ENCODE measurements at places on chromosomes 6 and 20.

GRCh38 chr6:3347247-3347646, 88.5 kb downstream of the PSMG4 start:
- no peak for DNase-seq

DNA sequence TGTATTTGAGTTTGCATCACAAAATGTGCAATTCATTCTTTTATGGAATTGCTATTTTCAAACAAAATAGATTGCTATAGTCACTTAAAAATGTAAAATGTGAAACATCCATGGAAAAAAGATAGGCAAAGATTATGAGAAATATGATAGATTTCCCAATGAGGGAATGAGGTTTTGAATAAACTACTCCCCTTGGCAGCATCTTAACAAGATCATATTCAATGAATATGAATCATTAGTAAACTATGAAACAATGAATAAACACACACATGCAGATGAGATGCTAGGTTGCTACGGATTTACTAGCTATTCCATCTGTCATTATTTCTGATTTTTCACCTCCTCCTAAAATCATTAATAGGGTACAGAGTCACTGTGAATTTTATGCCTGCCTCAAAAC, 401.8 kb downstream of the PHF3 start:
- no peak for DNase-seq

DNA sequence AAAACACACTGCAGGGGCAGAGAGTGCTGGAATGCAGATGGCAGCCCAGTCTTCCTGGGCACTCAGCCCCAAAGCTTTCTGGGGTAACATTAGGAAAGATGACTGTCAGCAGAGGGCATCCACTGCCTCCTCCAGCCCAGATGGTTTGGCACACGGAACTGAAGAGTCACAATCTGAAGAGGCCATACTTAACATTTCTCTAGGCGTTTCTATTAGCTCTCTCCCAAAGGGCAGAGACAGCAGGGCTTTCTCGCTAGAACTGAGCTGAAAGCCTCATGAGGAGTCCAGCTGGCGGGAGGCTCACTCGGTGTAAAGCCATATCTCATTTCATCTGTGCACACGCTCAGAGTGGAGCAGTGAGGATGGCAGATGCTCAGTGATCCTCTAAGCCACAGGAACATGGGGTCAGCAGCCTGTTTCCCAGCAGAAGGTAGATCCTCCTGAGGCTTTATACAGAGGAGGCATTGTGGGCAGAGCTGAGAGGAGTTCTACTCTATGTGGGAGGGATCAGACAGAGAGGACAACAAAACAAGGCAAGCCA, 28.1 kb downstream of the ALDH8A1 start:
- DNase-seq, result no peak

- no peak for DNase-seq
Measured at GRCh38 chr20:53101992-53102760, 130.0 kb downstream of the TSHZ2 start.

DNA sequence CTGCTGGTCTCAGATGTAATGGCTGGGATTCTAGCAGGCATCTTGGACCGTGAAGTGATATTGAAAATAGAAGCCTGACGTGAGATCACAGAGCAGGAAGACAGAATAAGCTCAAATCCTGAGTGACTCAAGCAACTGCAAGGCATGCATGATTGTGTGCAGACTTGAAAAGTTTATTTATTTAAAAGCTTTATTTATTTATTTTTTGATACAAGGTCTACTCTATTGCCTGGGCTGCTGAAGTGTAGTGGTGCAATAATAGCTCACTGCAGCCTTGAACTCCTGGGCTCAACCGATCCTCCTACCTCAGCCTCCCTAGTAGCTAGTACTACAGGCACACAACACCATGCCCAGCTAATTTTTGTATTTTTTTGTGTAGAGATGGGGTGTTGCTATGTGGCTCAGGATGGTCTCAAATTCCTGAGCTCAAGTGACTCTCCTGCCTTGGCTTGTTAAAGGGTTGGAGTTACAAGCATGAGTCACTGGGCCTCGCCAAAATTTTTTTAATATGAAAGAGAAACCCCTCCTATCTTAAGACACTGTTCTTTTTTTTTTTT, 40.1 kb upstream of the RNF144B start:
- no peak for DNase-seq

DNA sequence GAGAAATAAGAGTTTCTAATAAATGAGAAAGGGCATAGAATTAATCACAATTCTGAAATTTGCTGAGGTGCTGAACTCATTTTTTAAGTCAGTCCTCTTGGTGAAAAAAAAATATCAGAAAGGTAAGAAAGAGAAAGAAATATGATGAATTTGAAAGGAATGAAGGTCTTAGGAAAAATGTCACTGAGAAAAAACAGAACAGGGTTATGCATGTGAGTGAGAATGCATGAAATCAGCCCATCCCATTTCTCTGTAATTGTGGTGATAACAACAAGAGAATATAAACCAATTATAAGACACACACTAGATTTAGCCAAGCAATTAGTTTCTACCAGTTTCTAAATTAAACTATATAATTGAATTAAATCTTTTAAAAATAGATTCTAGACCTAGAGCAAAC, 138.9 kb downstream of the TBX18 start:
- no peak for DNase-seq

GRCh38 chr6:167401525-167402194, 76.8 kb downstream of the TTLL2 start:
- DNase-seq, result peak; percentile 84

DNA sequence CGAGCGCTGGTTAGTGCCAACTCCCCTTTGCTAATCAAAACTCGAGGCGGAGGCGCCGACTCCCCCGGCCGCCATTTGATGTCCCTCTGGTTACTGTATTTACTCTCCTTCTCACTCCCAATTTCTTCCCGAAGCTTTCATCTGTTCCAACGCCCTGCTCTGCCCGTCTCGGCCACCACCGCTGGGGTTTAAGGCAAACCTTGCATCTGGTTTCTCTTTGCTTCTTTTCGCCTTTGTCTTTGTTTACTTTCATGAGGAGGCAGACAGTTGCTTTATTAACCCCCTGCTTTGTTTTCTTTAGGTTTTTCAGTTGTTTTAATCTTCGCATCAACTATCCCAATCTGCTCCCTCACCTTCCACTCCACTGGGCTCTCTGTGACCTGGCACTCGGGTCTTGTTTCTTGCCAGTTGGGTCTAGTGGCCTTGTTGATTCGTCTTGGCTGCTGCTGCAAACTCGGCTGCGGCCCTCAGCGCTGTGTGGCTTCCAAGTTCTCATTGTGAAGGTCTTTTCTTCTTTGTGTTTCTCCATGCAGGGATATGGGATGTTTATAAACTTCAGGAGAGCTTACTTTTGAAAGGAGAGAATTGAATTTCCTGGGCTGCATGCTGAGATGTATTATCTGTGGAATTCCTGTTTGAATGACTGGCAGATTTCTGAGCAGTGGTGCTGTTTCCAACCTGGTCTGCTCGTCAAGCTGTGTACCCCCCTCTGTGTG, 155.1 kb downstream of the CDC5L start:
- DNase-seq, result no peak

GRCh38 chr6:49982046-49982445, 12.6 kb upstream of the DEFB113 start:
- no peak for DNase-seq

DNA sequence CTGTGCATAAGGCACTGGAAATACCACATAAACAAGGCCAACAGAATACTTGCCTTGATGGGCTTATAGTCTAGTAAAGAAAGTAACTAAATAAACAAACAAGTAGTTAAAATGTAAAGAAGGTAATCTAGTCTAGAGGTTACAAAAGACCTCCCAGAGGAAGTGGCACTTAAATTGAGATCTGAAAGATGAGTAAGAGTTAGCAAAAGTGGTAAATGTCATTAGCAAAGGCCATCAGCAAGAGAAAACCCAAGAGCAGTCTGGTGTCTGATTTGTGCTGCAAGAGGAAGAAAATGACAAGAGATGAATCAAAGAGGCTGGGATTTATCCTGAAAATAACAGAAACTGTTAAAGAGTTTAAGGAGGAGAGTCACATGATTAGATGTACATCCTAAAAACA, 96.6 kb upstream of the SMLR1 start:
- DNase-seq, result no peak

- peak; percentile 24 for DNase-seq
Measured at GRCh38 chr6:44257025-44257752, at the start of gene SLC35B2. Gene SLC35B2, minus strand, starts transcription at chr6:44257528. Its CDS starts 118 bp downstream, at chr6:44257410.

- no peak for DNase-seq
Measured at GRCh38 chr6:137102050-137102848, 57.5 kb upstream of the IL20RA start.

- no peak for DNase-seq
Measured at GRCh38 chr6:14791526-14791925, 454.3 kb upstream of the JARID2 start.

- DNase-seq, result no peak
Measured at GRCh38 chr6:168597471-168597875, 156.5 kb downstream of the SMOC2 start.

GRCh38 chr6:166435574-166435973, 52.8 kb upstream of the MPC1 start:
- DNase-seq, result peak; percentile 7

DNA sequence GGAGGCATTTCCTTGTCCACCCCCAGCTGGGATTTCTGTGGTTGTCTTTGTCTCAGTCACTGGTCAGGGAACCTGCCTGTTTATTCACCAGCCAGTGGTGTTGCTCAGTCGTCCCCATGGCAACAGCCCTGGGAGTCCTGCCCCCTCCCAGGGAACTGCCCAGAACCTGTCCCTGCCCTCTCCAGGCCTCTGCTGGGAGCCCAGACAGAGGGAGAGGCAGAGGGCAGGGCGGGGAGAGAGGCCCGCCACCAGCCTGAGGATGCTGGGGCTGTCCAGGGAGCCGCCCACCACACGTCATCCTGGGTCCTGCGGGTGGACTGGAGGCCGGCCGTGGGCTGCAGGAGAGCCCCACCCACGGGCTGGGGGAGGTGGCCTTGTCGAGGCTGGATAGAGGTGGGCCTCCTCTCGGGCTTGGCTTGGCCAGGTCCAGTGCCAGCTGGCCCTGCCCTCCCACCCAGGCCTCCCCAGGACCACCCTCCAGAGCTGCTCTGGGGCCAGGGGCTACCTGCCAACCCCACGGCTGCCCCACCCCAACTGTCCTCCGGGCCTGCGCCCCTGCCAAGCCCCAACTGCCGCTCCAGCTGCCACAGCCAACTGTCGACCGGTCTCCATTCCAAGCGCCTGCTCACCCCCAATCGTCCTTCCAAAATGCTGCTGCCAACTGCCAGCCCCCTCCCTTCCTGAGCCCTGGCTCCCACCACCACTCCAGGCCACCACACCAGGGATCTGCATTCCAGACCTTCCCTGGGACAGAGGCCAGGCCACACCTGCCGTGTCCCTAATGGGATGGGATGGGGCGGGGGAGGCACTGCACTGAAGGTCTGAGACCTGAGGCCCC, 4.2 kb upstream of the ZBTB46 start:
- peak; percentile 77 for DNase-seq

GRCh38 chr20:57938158-57939108, 228.6 kb upstream of the PMEPA1 start:
- DNase-seq, result no peak

DNA sequence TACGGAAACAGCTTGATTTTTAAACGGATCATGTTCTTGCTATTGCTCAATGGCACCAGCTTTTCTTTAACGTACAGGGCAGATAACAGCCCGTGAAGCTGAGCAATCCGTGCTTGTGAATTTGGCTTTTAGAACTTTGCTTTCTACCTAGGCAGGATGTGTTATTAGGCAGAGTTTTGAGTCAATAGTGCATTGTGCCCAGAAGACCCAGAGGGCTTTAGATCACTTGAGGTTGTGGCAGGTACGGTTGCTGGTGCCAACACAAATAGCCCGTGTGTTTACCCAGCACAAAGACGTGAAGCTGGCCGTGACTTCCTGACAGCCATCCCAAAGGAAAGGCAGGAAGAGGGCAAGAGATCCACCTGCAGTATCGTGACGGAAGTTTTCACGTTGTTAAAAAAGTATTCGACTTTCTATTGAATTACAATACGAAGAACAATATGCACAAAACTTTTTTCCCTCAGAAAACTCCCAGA, 117.4 kb upstream of the FRMD1 start:
- DNase-seq, result peak; percentile 95

DNA sequence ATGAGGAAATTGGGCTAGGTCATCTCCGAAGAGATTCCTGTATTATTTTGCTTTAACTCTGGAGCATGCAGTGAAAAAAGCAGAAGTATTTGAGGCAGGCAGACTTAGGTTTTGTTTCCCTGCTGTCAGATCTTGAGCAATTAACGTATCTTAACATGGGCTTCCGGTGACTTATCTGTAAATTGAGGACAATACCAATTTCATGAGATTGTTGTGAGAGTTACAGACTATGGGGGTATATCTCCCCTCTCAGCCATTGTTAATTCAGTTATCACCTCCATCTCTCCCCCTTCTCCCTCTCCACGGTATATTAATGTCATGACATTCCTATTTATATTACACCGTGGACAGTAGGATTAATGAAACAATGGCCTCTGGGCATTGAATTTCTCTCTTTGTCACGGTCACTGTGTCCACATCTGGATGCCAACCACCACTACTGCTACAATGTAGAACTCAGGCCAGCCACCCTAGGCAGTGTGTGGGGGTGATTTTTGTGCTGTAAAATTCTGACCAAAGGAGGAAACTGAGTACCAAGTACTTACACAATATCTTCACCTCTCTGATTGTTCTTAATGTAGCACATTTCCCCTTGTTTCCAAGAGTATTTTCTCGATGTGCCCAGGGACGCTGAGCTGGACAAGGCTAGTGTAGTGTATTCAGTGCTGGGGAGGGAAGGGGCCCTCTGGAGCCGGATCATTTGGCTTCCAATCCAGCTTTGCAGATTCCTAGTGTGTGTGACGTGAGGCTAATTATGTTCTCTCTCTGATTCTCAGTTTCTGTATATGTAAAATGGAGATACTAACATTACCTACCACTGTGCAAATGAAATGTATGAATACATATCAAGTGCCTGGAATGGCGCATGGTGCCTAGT, 77.2 kb downstream of the GCNT2 start:
- no peak for DNase-seq

DNA sequence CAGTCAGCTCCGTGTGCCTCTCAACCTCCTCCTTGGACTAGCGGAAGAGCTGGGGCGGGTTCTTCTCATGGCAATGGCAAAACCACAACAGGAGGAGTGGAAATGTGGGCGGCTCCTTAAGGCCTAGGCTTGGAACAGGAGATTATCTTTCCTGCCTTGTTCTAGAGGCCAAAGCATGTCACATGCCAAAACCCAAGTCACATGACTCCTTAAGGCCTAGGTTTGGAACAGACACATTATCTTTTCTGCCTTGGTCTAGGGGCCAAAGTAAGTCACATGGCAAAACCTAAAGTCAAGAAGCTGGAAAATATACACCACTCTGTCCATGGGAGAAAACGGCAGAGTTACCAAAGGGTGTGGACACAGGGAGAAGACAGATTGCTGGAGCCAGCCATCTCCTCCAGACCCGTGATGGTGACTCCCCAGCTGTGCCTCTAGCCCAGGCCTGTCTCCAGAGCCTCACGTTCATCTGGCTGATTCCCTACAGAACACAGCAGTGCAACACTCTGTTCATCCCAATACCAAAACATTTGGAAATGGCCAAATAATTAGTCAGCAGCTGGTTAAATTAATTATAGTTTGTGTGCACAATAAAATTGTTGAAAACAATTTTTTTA, 34.2 kb downstream of the ANKRD60 start:
- no peak for DNase-seq

GRCh38 chr20:37643400-37643799, 50.4 kb upstream of the CTNNBL1 start:
- no peak for DNase-seq

- DNase-seq, result no peak
Measured at GRCh38 chr6:36570264-36570663, 23.0 kb upstream of the STK38 start.

All from NCI-H2029 (cell line).